H54 (cell line): ENCODE measurements at places on chromosomes 5 and 9.

GRCh38 chr5:57711946-57712345, 229.3 kb upstream of the ACTBL2 start:
- no peak for DNase-seq

- DNase-seq = no peak
Measured at GRCh38 chr5:16600946-16601345, 15.9 kb downstream of the RETREG1 start.

GRCh38 chr5:64507264-64507605, 1.4 kb downstream of the RGS7BP start:
- no peak for DNase-seq

DNA sequence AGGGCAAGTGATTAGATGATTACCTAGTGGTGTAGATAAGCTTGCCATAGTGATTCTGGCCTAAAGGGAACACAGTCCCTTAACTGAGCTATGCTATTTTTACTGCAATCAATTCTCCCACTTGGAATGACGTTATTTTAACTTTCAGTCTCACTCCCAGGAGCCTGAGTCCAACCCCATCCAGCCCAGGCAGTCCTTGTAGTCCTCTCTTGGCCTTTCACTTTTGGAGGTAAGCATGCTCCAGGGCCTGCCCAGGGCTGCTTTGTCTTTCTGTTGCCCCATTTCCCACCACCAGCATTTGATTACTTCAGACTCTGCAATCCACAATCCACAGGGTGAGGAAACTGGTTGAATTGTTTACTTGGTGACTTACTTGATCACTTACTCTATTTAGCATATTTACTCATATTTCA, 233.0 kb downstream of the CD180 start:
- DNase-seq = no peak

DNA sequence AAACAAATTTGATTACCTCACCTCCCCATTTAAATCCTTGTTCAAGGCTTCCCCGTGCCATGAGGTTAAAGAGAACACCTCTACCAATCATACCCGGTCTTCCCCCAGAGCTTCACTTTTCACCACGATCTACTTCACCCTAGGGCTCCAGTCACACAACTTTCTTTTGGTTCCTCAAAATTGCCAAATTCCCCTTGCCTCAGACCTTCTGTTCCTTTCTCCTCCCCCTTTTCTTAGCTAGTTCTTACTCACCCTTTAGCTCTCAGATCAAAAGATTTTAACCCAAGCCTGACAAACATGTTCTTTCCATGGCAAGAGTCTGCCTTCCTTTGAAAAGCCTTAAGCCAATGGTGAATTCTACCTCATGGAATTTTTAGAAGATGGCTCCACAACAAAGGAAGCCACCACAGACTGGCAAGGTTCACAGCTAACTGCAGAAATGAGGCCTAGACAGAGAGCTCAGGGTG, 56.7 kb downstream of the MAPKAP1 start:
- DNase-seq = no peak

DNA sequence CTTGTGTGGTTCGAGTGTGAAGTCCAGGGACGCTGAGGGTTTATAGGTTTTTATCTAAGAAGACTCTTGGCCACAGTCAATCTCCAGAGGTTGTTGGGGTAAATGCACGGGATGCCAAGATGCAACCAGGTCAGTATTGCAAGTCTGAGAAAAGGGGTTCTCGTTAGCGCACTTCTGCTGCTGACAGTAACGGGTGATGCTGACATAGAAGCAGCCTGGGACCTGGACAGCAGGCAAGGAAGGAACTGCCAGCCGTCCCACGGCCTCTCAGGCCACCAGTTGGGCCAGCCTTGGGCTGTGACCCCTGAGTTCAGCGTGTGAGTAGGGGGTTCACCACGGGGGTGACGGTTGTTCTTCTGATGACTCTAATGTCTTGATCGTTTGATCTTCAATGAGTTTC, 39.0 kb downstream of the TENT4A start:
- no peak for DNase-seq

- DNase-seq = no peak
Measured at GRCh38 chr9:134899818-134900217, 17.9 kb downstream of the FCN1 start.

GRCh38 chr9:134057751-134058701, 9.8 kb downstream of the BRD3 start:
- DNase-seq = no peak

DNA sequence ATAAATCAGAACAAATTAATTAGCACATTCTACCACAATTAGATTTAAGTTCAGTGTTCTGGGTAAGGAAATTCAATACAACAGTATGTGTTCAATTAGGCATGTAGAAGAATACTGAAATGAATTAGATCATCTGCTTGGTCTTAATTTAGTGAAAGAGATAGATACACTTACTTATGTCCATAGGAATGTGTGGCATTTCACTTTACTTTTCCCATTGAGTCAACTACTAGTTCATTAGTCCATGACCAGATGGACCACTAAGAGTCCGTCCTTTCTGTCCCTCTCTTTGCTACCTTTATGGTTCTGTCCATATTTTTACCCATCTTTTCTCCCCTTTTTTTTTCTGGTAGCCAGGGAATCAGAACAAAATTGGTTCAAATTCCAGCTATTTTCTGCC, 276.9 kb downstream of the OSTF1 start:
- no peak for DNase-seq

- DNase-seq = no peak
Measured at GRCh38 chr5:176583076-176583475, 26.9 kb downstream of the GPRIN1 start.

- no peak for DNase-seq
Measured at GRCh38 chr5:172353846-172354245, 70.3 kb upstream of the UBTD2 start.

- DNase-seq = no peak
Measured at GRCh38 chr5:52469420-52469819, 318.3 kb upstream of the ITGA1 start.

GRCh38 chr9:129751841-129752801, 721 bp downstream of the PTGES start:
- DNase-seq = no peak

DNA sequence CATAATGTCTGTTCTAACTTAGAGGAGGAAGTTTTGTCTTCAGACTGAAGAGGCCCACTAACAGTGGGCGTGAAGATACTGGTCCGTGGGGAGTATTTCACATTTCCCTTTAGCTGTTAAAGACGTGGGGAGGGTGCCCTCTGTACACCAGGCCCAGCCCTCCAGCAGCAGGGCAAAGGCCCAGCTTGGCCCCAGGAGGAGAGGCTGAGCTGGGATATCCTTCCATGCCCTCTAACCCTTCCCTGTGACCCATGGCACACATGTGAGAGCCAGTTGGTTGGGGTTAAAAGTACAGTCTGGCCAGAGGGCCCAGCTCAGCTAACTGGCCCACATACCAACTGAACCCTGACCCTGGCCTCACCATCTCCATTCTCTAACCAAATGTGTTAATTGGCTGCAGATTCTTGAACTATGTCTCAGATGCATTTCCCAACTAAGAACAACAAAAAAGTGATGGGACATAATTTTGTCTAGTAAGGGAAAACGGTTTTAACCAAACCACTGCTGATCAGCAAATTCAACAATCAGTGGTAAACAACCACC, 74.4 kb downstream of the LHFPL2 start:
- no peak for DNase-seq

- DNase-seq = no peak
Measured at GRCh38 chr9:37988041-37988440, 81.0 kb downstream of the SHB start.

DNA sequence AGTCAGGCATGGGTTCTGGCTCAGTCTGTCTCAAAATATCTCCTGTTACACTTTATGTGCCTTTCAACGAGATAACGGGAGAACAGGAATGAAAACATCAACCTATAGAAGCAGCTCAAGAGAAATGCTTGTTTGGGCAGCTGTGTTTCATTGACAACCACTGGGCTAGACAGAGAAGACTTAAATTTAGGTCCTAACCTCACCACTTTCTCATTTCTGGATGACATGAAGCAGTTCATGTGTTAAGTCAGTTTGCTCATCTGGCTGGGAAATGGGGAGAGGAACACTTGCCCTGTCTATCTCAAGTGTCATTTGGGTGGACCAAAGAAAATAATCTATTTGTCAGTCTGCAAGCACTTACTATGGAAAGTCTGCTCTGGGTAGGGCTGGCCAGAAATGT, 66.7 kb upstream of the PCA3 start:
- no peak for DNase-seq

GRCh38 chr5:40914835-40915234, 5.5 kb downstream of the C7 start:
- DNase-seq = no peak

DNA sequence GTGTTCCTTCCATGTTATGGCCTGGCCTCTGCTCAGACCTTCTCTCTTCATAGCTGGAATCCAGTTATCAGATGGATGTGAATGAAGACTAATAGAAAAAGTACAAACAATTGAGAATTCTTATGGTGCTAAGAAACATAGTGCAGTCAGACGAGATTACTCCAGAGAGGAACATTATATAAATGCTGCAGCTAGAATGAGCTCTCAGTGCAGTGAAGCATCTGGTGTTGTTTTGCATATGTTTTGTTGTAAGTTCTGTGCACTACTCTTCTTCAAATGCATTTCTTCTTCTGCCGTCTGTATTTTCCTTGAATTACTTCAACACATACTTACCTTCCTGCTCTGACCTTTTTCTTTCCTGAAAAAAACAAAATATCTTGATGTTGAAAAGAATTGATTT, 602.4 kb upstream of the CDH18 start:
- DNase-seq = no peak

DNA sequence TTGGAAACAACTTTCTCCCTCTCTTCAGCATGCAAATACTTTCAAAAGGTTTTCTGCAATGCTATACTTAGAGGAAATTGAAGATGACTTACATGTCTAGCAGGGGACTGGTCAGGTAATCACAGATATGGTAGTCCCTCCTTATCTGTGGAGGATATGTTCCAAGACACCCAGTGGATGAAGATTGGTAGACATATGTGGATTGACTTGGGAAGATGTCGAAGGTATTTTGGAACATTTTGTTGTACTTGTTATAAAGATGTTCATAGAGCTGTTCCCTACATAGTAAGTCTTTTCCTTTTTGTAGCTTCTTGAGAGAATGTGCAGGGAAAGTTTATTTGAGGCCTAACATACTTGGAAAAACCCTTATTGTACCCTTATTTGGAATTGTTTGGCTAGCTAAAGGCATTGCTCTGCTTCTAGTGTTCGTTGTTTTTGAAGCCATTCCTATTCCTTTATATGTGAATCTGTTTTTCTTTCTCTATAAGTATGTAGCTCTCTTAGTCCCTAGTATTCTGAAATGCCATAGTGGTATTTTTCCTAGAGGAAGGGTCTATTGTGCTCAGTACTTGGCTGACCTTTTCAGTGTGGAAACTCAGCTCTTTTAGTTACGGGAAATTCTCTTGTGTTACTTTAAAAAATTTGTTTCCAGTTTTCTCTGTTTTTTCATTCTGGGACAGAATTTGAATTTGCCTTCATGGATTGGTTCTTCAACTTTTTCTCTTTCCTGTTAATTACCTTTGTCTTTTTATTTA, 25.7 kb downstream of the GPR151 start:
- DNase-seq = no peak

DNA sequence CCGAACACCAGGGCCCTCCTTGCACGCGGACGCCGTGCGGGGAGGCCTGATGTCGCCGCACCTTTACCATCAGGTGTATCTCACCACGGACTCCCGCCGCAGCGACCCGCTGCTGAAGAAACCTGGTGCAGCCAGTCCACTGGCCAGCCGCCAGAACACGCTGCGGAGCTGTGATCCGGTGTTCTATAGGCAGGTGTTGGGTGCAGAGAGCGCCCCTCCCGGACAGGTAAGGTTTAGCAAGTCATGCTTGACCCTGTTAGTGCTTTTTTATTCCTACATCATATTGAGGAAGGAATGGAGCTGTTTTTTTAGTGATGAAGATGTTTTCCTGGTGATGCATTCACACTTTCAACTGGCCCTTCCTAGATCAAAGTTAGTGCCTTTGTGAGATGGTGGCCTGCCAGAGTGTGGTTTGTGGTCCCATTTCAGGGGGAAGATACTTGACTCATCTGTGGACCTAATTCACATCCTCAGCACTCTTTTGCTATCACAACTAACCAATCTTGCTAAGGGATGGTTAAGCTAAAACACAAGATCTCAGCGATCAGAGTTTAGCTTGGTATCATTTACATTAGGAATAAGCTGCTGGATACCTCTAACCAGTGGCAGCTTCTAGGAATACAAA, 2.7 kb downstream of the PCDHGC3 start:
- DNase-seq = no peak

GRCh38 chr9:131423171-131423581, 29.3 kb downstream of the PRRC2B start:
- peak; percentile 30 for DNase-seq

GRCh38 chr5:68430279-68430678, 214.7 kb downstream of the PIK3R1 start:
- no peak for DNase-seq

GRCh38 chr5:154118893-154119336, 71.6 kb upstream of the GALNT10 start:
- peak; percentile 44 for DNase-seq
